ENCODE measurements at places on chromosomes 2 and 18.
A peak's percentile ranks its signal among the peaks of the same experiment; 100 is the strongest.

DNA sequence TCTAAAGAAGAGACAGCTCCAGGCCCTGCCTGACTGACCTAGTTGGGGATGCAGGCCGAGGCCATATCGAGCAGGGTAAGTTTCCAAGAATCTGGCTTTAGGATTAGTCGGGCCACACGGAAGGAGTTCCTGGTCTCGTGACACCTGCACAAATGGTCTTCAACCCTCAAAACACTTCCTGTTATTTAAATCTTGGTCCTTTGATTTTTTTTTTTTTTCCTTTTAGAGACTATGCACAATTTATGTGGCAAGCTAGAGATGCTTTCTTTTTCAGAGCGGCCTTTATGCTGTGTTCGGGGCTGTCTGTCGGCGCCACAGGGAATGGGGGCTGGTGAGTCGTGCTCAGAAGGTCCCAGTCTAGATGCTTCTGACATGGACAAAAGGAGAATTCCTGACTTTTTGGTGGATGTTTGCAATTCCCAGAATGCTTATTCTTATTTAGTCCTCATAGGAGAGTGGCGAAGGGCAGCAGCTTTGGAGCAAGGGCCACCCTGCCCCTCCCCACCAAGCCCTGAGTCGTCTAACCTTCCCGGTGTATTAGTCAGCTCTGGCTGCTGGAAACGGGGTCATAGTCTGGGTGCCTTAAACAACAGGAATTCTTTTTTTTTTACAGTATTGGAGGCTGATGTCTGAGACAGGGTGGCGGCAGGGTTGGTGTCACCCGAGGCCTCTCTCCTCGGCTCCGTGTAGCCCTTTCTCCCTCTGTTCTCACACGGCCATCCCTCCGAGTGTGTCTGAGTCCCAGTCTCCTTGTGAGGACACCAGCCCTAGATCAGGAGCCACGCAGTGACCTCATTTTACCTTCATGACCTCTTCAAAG, 27.4 kb downstream of the HPCAL1 start:
- no peak for DNase-seq

- DNase-seq, result peak; percentile 25
Observed at GRCh38 chr2:220394433-220394832, 767.0 kb downstream of the SLC4A3 start.

- no peak for DNase-seq
Observed at GRCh38 chr2:181962142-181962541, 23.5 kb upstream of the PPP1R1C start.

GRCh38 chr18:10928772-10929373, 220.5 kb downstream of the PIEZO2 start:
- peak; percentile 76 for DNase-seq

DNA sequence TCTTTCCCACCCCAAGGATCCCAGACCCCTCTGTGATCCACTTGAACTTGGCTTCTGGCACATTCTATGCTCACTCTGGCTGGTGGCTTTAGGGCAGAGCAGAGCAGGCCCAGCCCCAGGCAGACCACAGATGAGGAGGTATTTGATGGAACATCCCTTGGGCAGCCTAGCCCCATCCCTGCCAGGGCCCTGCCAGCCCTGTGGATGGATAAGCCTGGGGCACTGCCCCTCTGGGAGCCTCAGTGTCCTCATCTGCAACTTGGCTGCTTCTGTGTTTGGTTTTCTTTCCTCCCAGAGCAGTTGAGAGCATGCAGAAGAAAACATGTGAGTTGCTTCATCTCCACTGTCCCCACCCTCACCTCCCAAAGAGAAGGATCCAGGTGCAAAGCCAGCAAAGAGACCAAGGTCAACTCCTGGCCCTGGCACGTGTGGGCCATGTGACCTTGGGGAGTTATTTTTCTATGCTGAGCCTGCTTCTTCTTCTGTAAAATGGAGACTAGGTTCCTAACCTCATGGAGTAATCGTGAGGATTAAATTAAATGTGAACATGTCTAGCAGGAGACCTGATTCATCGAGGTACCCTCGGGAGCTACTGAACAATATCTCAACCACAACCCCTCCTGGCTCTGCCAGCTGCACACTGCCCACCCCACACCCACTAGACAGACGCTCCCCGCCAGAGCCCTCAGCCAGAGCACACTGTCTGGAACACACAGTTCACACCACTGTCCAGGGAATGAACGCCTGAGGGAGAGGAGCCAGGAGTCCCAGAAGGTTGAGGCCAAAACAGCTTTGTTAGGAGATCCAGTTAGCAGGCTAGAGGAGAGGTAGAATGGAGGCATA, 14.6 kb upstream of the TNS1 start:
- DNase-seq, result no peak

DNA sequence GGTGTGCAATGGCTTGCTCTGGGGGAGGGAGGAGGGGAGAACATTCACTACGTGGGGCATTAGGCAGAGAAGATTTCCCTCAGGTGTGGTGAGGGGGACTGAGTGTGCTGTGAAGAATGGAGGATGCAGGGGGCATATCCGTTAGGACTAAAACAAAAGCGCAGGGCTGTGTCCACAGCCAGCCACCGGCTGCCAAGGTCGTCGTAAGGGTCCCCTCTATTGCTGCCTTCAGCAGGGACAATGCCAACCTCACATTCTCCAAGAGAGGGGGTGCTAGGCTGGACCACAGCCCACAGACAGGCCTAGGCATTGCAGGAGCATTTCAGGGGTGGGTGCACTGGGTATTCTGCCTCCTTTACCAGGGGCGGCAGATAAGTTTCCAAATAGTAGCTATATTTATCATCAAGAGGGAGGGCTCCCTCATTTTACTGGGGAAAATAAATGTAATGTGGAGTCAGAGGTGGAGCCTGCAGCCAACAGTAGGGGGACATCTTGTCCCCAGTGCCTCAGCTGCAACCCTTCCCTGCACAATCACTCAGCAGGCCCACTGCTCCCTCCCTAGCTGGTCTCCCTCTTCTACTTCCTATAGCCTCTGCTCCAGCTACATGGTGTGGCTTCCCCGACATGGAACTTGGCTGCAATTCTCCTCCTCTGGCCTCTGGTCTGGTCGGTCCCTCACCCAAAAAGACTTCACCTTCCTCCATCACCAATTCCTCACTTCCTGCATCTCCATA, 74.9 kb upstream of the OTOF start:
- no peak for DNase-seq

DNA sequence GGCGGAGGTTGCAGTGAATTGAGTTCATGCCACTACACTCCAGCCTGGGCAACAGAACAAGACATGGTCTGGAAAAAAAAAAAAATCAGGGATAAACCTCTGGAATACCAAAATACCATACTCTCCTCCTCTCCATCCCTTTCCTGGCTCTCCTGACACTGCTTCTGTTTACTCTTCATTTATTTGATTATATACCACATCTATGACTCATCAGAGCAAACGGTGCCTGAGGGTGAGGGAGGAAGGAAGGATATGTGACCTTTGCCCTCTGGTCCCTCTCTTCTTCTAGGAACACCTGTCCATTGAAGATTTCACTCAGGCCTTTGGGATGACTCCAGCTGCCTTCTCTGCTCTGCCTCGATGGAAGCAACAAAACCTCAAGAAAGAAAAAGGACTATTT, 30.0 kb downstream of the VIL1 start:
- DNase-seq, result no peak

DNA sequence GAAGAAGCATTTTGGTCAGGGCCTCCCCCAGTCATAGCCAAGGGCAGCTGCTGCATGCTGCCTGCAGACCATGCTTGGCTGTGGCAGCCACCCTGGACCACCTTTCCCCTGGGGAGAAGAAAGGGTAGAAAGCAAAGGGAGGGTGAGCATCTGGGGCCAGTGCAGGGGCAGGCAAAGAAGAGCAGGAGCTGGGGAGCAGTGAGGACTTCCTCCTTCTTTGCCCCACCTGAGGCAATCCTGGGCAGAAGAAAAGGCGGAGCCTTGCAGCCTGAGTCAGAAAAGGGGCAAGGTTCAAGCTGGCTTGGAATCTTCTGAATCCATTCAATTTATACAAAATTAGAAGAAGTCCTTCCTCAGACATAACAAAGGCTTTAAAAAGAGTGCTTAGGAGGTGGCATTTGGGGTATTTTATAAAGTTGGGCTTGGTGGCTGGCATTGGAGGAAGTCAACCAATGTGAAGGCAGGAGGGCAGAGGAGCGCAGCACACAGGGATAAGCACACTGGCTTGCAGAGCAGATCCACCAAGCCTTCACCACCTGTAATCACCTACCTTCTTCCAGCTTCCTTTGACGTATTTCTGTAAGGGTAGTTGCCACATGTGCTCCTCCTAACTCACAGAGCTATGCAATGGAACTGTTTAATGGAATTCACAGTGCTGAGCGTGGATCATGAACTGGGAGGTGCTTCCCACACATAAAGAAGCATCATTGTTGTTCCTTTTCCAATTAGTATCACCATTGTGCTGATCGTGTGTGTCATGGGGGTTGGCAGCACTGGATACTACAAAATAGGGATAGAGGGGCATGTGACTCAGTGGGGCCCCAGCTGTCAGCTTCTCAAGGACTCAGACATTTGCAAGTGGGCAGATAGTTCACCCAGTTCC, 154.4 kb upstream of the EPAS1 start:
- no peak for DNase-seq

DNA sequence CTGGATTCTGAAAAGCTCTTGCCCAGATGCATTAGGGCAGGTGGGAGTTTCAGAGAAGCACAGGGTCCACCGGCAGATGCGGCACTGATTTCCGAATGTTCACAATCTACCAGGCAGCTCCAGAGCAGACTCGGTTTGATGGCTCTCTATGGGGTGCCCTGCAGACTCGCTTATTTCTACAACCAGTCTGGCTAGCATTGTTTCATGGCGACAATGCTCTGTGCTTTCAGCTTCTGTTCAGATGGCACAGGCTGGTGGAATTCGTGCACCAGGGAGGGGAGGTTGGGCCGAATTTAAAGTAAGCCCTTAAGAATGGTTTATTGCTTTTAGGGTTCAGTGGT, 9.9 kb downstream of the MYT1L start:
- peak; percentile 72 for DNase-seq

DNA sequence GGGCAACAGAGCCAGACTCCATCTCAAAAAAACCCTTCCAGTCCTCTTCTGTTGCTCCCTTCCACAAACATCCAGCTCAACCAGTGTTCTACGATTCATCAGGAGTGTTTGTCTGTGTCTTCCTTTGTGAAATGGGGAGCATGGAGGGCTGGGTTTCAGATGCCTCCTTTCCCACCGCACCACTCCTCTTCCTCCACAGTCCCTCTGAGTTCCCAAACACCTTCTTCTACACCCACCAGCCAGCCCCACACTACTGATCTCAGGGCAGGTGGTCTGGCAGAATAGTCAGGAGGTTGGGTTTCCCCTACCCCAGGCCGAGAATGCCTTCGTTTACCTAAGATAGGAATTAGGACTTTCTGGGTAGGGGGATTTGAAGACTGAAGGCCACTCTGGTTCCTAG, 36.9 kb downstream of the NGEF start:
- no peak for DNase-seq

- no peak for DNase-seq
Observed at GRCh38 chr2:181371782-181372645, 85.2 kb upstream of the ITGA4 start.

DNA sequence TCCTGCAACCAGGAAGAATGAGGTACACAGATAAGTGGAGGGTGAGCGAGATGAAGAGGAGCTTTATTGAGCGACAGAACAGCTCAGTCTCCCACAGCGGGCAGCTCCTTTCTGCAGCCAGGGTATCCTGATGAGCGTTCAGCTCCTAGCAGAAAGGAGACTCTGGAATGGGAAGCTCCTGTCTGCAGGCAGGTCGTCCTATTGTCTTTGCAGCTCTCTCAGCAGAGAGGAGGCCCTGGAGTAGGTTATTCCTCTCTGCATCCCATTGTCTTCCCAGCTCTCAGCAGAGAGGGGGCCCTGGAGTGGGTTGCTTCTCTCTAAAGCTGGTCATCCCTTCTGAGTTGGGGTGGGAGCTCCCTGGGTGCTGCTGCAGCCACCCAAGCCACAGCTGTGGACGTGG, 41.2 kb downstream of the TAF1B start:
- no peak for DNase-seq

Data from DMS79 (cell line).